CD4-positive, alpha-beta T cell (primary cell): ENCODE measurements at places on chromosomes 12 and 14.

GRCh38 chr14:69754487-69754886 is 12.5 kb upstream of the SRSF5 start:
- no peak overlapping the region for H3K4me3 ChIP-seq
- no peak for DNase-seq
- no peaks in the 10 kb centered on the region for H3K36me3 ChIP-seq
- no peaks in the 10 kb centered on the region for H3K27me3 ChIP-seq

DNA sequence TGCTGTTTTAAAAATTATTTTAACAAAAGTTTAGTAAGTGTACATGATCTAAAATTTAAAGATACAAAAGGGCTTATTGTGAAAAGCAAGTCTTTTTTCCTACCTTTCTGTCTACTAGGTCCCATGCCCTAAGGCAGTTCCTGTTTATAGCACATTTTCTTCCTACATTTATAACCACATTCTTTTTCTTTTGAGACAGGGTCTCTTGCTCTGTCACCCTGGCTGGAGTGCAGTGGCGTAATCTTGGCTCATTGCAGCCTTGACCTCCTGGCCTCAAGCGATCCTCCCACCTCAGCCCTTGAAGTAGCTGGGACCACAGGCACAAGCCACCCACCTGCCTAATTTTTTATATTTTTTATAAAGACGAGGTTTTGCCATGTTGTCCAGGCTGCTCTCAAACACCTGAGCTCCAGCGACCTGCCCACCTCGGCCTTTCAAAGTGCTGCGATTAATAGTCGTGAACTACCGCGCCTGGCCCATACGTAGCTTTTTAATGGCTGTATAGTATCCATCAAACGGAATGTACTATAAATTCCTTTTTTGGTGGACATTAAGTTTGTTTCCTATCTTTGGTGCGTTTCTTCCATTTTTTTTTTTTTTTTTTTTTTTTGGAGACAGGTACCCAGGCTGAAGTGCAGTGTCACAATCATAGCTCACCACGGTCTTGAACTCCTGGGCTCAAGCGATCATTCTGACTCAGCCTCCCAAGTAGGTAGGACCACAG is 20.9 kb downstream of the FRS2 start:
- H3K27ac ChIP-seq = no peak overlapping the region
- no peak for DNase-seq
- H3K4me1 ChIP-seq = peaks cover 3% of the 10 kb centered on the region
- peaks cover 10% of the 10 kb centered on the region for H3K36me3 ChIP-seq

DNA sequence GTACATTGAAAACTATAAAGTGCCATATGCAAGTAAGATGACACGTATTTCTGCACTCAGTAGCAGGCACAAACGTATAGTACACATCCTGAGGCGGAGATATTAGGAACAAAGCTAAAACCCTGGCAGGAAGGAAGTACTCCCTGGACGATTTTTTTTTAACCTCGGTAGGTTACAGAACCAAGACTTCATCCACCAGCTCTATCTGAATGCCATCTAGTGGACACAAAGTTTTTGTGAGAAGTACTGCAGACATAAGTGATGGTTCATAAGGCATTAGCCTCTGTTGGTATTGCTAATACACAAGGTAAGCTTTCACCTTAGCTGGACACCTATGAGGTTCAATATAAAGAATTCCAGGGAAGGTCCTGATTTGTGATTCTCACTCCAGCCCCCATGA is 83.0 kb upstream of the CCDC196 start:
- H3K27me3 ChIP-seq = no peaks in the 10 kb centered on the region
- no peaks in the 10 kb centered on the region for H3K4me1 ChIP-seq
- H3K27ac ChIP-seq = no peak overlapping the region

GRCh38 chr12:44521702-44522101 is 354.4 kb downstream of the NELL2 start:
- no peak for DNase-seq
- H3K27ac ChIP-seq = no peak overlapping the region
- H3K36me3 ChIP-seq = no peaks in the 10 kb centered on the region
- H3K4me1 ChIP-seq = no peaks in the 10 kb centered on the region

DNA sequence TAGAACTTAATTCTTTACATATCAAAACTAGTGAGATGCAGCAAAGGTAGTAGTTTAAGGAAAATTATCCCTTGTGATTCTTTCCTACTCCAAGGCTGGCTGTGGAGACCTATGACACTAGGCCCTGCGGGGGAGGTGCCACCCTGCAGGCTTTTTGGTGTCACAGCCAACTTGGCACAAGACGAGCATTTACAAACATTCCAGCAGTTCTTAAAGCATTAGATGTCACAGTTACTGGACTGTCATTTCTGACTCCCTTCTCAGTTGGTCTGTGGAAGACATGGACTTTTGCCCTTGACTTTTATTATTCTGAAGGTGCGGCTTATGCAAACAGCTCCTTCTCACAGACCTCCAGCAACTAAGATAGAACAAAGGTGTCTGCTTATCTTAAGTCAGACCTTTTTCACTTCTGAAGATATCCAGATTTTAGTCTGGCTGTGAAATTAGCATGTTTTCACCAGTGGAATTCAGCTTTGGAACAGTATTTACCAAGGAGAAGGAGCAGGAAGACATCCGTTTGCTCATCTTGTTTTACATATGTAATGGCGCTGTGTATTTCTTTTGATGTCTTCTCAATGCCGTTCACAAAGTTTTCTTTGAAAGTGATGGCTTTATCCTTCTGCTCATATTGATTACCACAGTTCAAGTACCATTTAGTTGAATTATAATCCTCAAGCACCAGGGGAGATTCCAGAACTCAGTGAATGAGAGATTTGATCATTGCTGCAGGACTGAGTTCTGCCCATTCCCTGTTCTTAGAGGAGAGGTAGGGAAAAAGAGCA is 17.9 kb downstream of the SRGAP1 start:
- no peaks in the 10 kb centered on the region for H3K4me1 ChIP-seq
- H3K4me3 ChIP-seq = no peak overlapping the region

DNA sequence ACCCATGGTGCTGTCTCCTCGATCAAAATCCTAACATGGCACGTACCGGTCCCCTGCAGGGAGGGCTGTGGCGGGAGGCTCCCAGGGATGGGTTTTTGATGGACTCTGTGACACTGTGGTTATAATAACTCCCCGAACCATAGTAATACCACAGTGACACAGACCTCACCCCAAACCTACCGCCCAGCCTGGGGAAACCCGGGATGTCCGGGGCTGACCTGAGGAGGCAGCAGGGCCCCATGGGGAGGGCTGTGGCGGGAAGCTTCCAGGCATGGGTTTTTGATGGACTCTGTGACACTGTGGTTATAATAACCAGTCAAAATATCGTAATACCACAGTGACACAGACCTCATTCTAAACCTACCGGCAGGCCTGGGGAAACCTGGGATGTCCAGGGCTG is 378.0 kb downstream of the TMEM121 start:
- peaks cover 2% of the 10 kb centered on the region for H3K4me1 ChIP-seq
- no peak for DNase-seq
- no peak overlapping the region for H3K27ac ChIP-seq

- H3K4me1 ChIP-seq = no peaks in the 10 kb centered on the region
- DNase-seq = no peak
- peaks cover 99% of the 10 kb centered on the region for H3K36me3 ChIP-seq
- no peak overlapping the region for H3K4me3 ChIP-seq
- no peak overlapping the region for H3K27ac ChIP-seq
Measured at GRCh38 chr14:69087061-69087461, 65.9 kb downstream of the DCAF5 start.

GRCh38 chr14:78713716-78714115 is 543.5 kb downstream of the NRXN3 start:
- H3K27me3 ChIP-seq = no peaks in the 10 kb centered on the region
- no peak for DNase-seq
- H3K4me1 ChIP-seq = no peaks in the 10 kb centered on the region
- H3K36me3 ChIP-seq = no peaks in the 10 kb centered on the region

DNA sequence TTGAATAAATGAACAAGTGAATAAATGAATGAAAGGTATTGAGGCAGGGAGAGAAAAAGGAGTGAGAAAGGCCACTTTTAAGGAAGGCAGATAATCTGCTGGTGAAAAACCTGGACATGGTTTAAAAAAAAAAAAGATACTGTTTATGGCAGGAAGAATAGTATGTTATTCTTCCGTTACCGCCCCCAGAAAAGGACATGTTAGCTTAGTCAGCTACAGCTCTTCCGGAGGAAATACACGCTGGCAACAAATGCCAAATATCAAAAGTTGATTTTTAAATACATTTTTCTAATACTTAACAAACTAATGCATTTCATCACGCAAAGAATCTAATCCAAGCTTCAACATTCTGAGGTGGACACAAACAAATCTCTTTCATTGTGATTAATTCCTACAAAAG is 43.2 kb downstream of the SLC5A8 start:
- H3K4me3 ChIP-seq = no peak overlapping the region
- H3K27ac ChIP-seq = no peak overlapping the region

- H3K27me3 ChIP-seq = no peaks in the 10 kb centered on the region
- no peak overlapping the region for H3K27ac ChIP-seq
- DNase-seq = no peak
- no peaks in the 10 kb centered on the region for H3K4me1 ChIP-seq
Measured at GRCh38 chr14:37618498-37619028, 23.1 kb downstream of the TTC6 start.

DNA sequence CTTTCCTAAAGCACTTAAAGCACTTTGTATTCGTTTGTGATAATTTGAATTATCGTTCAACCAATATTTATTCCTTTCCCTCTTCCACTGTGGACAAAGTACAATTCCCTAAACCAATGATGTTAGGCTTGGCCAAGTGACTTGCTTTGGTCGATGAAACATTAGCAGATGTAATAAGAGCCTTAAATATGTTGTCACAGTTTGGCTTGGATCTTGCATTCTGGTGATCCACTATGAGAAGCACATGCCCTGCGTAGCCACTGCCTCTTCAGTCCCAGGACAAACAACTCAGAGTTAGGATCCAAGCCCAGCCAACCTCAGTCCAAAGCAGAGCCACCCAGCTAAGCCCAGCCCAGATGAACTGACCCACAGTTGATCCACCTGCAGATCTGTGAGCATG is 8.4 kb upstream of the C12orf75 start:
- no peaks in the 10 kb centered on the region for H3K4me1 ChIP-seq
- H3K27me3 ChIP-seq = no peaks in the 10 kb centered on the region
- no peak overlapping the region for H3K4me3 ChIP-seq
- no peak for DNase-seq

GRCh38 chr12:90959032-90959431 is 4.1 kb upstream of the CCER1 start:
- no peaks in the 10 kb centered on the region for H3K36me3 ChIP-seq
- H3K4me1 ChIP-seq = no peaks in the 10 kb centered on the region
- no peak for DNase-seq
- H3K27ac ChIP-seq = no peak overlapping the region
- H3K4me3 ChIP-seq = no peak overlapping the region
- H3K27me3 ChIP-seq = no peaks in the 10 kb centered on the region

DNA sequence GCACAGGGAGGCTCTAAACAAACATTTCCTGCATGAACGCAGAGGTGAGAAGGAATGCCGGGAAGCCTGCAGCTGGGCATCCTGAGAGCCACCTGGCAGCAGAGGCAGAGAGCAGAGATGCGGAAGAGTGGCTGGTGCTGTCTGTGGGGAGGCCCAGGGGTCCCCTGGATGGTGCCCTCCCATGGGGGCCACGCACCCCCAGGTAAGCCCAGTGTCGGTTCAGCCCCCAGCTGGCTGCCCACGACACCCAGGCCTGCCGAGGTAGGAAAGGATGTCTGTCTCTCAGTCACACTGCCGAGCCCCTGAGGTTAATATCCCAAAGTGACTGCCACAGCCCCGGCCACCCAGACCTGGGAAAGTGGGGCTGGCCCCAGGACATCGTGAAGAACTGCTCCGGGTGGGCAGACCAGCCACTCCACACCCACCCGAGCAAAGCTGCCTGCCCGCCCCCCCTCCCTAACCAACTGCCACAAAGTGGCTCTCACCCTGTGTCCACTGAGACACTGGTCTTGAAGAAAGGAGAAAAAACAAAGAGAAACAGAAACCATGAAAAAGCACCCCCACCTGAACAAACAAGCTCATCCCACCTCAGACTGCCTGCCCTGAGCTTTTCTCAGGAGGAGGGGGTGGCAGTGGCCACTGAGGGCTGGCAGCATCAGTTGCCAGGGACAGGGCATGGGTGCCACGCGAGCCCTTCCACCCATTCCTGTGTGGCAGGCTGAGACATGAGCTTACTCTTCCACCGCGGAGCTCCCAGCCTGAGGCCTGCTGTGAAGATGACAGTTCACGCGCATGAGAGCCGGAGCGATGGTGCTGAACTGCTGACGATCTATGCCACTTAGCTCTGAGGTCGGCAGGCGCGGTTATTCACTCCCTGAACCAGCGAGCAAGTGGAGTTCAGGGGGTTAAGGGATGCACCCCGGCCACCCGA is 40.8 kb downstream of the CCDC88C start:
- no peak overlapping the region for H3K4me3 ChIP-seq
- H3K27ac ChIP-seq = peak overlapping the region; percentile 64
- H3K4me1 ChIP-seq = peaks cover 100% of the 10 kb centered on the region
- no peak for DNase-seq
- H3K27me3 ChIP-seq = no peaks in the 10 kb centered on the region
- H3K36me3 ChIP-seq = peaks cover 39% of the 10 kb centered on the region

- DNase-seq = no peak
- no peaks in the 10 kb centered on the region for H3K36me3 ChIP-seq
- H3K27me3 ChIP-seq = peaks cover 4% of the 10 kb centered on the region
- no peaks in the 10 kb centered on the region for H3K4me1 ChIP-seq
- no peak overlapping the region for H3K27ac ChIP-seq
Measured at GRCh38 chr14:64860039-64860438, 19.7 kb downstream of the SPTB start.

DNA sequence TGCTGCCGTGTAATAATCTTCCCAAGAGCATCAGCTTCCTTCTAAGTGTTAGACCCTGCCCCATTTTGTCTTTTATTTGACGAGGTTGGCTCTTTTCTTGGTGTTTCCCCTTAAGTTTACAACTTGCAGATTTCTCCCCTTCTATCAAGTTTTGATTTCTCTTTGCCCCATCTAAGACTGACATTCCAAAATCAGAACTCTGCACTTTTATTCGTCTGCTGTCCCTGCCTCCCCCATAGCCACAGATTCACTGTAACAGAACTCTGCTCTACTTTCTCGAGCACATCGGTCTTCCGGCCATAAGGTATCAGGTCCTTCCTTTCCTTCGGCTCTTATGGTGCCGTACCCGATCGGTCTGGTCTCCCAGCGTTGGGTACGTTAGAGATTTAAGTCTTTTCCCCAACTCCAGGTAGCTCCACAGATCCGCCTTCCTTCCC is 563 bp downstream of the DCP1B start:
- H3K4me3 ChIP-seq = peak overlapping the region; percentile 97
- DNase-seq = no peak
- H3K27ac ChIP-seq = peak overlapping the region; percentile 91
- H3K27me3 ChIP-seq = no peaks in the 10 kb centered on the region
- peaks cover 19% of the 10 kb centered on the region for H3K4me1 ChIP-seq

DNA sequence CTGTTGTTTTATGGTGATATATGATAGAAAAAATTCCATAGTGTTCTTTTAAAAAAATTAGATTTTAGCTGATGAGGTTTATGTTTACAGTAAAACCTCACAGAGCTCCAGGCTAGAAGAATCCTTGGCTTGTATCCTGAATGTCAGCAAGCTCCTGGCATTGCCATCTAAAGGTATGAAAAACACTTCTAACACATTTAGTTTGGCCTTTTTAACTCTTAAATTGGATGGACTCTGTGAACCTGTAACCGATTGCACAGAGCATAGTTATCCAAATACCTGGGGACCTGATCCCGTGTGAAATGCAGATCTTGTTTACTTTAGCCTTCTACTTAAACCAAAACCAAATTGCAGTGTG is 241.1 kb upstream of the DCN start:
- H3K4me1 ChIP-seq = no peaks in the 10 kb centered on the region
- no peak for DNase-seq
- H3K27me3 ChIP-seq = no peaks in the 10 kb centered on the region
- no peaks in the 10 kb centered on the region for H3K36me3 ChIP-seq
- no peak overlapping the region for H3K4me3 ChIP-seq
- H3K27ac ChIP-seq = no peak overlapping the region

GRCh38 chr12:116898669-116899068 is 12.1 kb upstream of the FBXW8 start:
- H3K4me3 ChIP-seq = no peak overlapping the region
- no peaks in the 10 kb centered on the region for H3K4me1 ChIP-seq
- H3K27me3 ChIP-seq = peaks cover 5% of the 10 kb centered on the region
- no peak overlapping the region for H3K27ac ChIP-seq
